Fibroblast of skin of left quadriceps (primary cell): ENCODE measurements at places on chromosomes 7 and 10.

DNA sequence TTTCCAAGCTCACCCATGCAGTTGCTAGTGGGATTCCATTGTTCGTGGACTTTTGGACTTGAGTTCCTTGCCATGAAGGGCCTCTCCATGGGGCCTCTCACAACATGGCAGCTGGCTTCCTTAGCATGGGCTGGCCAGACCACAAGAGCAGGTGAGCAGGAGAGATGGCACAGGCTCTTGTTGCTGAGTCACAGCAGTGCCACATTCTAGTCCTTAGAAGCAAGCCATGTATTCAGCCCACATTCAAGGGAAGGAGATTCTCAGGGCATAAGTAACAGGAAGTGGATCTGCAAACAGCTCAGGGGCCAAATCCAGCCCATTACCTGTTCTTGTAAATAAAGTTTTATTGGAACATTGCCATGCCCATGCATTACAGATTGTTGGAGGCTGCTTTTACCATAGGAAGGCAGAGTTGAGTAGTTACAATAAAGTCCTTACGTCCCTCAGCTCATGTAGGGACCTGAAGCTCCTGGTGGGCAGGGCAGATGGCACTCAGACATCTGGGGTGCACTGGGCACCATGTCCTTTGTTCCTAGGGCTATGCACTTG lies 481.5 kb upstream of the FOXK1 start:
- DNase-seq, result no peak

- DNase-seq, result no peak
Measured at GRCh38 chr10:29666201-29666600, 31.4 kb upstream of the SVIL start.

GRCh38 chr10:43166207-43166879 lies 28.1 kb downstream of the CSGALNACT2 start:
- no peak for DNase-seq

DNA sequence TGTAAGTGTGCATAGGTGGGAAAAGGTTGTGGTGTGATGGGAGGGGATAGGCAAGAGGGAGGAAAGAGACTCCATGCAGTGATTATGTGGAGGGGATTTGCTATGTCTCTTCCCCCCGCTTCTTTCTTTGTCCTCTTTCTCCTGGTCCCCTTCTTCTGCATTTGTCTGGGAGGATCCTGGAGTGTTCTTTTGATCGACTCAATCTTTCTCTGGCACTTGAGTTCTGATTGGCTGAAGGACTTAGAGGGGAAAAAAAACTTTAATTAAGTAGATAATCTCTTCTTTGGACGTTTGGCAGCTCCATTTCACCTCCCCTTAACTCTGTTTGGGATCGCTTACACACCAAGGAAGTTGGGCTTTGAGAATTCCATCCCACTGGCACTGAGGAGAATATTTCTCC lies at the start of gene WNT8B:
WNT8B (plus strand) TSS at position 301 of the 400 bp plus-strand sequence. CDS start 160 bp downstream, outside the sequence.
- no peak for DNase-seq

- no peak for DNase-seq
Measured at GRCh38 chr10:5813091-5813340, 218 bp downstream of the GDI2 start.

- DNase-seq, result no peak
Measured at GRCh38 chr10:94402843-94403379, 570 bp downstream of the TBC1D12 start.

GRCh38 chr10:71799608-71800453 lies 26.5 kb upstream of the VSIR start:
- no peak for DNase-seq

- DNase-seq, result peak; percentile 72
Measured at GRCh38 chr10:122504610-122504950, 43.2 kb downstream of the HTRA1 start.

GRCh38 chr10:99630991-99631390 lies 10.8 kb upstream of the SLC25A28 start:
- DNase-seq, result no peak

DNA sequence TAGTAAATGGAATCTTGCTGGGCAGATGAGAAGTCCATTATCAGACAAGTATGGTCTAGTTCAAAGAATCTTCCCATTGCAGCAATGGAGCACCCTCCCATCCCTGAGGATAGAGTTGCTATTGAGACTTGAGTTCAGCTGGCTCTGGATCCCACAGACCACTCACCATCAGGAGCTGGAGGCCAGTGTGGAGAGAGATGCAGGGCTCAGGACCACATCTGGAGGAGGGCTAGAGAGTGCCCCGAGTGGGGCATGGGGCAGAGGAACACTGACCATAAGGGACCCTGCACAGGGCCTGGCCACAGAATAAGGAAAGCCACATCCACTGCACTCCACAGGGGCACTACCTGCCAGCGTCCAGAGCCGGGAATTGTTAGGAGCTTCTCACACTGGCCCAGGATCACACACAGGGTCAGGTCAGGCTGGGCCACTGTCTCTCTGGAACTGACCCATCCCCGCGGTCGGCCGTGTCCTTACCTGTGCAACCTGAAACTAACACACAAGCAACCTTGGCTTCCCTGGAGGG lies 41.3 kb upstream of the TCERG1L start:
- no peak for DNase-seq

- DNase-seq, result no peak
Measured at GRCh38 chr7:125424721-125425120, 495.1 kb upstream of the POT1 start.

- peak; percentile 44 for DNase-seq
Measured at GRCh38 chr10:27658788-27659187, 86.8 kb downstream of the MKX start.

GRCh38 chr7:66237906-66238772 lies 33.0 kb downstream of the TPST1 start:
- no peak for DNase-seq

GRCh38 chr10:104347295-104348045 lies 6.2 kb upstream of the CFAP58 start:
- no peak for DNase-seq

- no peak for DNase-seq
Measured at GRCh38 chr7:39969431-39969830, 19.4 kb downstream of the CDK13 start.

GRCh38 chr7:16702441-16702840 lies 51.1 kb upstream of the TSPAN13 start:
- DNase-seq, result no peak

DNA sequence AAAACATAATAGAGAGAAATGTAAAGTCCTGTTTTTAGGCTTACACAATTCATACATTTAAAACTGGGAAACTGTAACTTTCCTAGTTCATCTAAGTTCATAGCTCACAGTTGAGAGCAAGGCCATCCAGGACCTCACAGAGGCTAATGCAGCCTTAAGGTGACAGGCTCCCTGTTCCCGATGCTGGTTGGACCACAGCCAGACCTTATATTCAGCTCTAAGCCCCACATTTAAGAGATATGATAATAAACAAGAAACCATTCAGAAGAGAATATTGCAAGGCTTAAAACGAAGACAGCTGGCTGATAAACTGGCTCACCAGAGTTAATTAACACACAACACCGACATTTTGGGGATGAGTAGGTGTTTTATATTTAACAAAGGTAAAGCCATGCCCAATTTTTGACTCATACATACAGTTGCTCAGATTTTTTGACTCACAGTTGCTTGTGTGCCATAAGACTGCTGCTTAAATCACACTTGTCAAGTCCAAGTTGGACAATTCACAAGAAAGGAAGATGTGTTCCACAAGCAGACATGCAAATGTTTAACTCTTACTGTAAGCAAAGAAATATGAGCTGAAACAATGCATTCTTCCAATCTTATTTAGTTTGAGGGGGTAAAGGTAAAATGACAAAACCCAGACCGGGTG lies 41.1 kb upstream of the TMEM213 start:
- DNase-seq, result no peak
